Left ventricle myocardium superior (tissue), 1 donor: ENCODE measurements at places on chromosomes 6 and 20. TPM values are rescaled to one million over a fixed set of nuclear protein-coding genes. Genes with fewer than 3 reads are reported as not detected.
A peak's percentile ranks its signal among the peaks of the same experiment; 100 is the strongest.

The EYA2 gene
- total RNA-seq: 1.4 TPM

GRCh38 chr6:151589667-151590066 lies 95.8 kb downstream of the CCDC170 start:
- DNase-seq: no peak

- DNase-seq: no peak
Observed at GRCh38 chr20:18377896-18378481, 88.8 kb downstream of the DZANK1 start.

DNA sequence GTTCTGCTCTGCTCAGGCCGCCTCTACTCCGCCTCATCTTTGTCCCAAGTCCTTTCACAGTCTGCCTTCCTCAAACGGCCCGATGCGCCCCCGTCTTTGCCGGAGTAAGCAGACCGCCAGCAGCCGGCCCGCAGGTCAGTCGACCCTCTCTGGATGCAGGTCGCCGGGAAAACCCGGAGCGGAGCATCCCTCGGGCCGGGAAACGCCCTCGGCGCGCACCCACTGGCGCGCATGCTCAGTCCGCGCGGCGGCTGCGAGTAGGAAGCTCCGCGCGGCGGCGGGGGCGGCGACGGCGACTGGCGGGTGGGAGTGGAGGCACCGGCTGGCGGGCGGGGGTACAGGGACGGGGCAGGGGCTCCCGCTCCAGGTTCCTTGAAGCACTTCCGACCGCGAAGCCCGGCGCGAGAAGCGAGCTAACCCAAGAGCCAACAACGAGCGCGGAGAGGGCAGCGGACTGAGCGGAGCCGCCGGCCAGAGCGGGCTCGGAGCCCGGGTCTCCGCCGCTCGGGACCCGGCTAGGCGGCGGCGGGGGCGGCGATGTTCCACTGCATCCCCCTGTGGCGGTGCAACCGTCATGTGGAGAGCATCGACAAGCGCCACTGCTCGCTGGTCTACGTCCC lies at the start of gene LRRC1:
Gene LRRC1 (plus strand): TSS at position 286 of the 620 bp plus-strand sequence. CDS start 252 bp downstream, at position 538.
- peak; percentile 97 for DNase-seq

DNA sequence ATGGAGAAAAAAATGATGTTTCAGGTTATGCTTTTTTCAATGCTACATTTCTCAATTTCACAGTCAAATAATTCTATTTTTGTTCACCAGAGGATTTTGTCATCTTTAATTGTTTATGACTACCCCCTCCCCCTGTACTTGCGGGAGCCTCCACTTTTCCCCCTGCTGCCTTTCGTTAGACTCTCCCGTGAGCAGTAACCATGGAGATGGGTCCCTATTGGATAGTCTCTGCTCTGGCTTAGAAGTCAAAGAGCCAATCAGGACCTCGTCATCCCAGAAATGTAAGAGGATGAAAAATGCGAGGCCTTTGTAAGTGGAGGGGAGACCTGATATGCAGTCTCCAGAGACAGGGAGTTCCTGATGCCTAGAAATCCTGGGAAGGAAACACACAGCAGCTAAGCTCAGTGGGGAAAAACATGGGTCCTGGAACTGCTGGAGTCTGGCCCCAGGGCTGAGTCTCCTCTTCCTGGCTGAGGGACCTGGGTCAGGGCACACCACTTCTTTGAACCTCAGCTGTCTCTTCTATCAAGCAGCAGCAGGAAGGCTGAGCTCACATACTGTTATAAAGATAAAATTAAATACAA lies 298.7 kb downstream of the TSHZ2 start:
- no peak for DNase-seq

DNA sequence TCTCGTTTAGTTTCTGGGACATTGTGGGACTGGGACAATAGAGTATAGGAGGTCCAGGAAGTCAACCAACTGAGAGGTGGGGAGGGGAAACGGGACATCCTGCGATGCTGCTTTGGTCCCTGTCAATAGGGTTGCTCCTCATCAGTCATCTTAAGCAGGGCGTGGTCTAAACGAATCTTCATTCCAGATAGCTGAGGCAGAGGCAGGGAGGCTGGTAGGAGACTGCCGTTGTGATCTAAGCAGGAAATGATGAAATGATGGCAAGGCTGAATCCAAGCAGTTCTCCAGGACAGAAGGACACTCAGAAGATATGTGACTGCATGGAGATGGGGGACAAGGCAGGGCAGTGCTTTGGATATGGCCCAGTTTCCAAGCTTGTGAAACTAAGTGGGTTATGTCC lies 953.4 kb downstream of the KIF16B start:
- DNase-seq: no peak

- DNase-seq: no peak
Observed at GRCh38 chr6:117919275-117919674, 12.2 kb downstream of the SLC35F1 start.

GRCh38 chr6:113486199-113486598 lies 370.9 kb upstream of the MARCKS start:
- DNase-seq: no peak
